H4 (cell line): ENCODE measurements at places on chromosomes 6 and 20. TPM values are rescaled to one million over a fixed set of nuclear protein-coding genes. Genes with fewer than 3 reads are reported as not detected.
A peak's percentile ranks its signal among the peaks of the same experiment; 100 is the strongest.

- no peak for DNase-seq
Observed at GRCh38 chr6:18352001-18352400, 35.1 kb upstream of the RNF144B start.

The HLA-DRA gene
- total RNA-seq: 0.53 and 3.3 TPM in 2 replicates

- no peak for DNase-seq
Observed at GRCh38 chr6:139475646-139476045, 101.2 kb upstream of the CITED2 start.

DNA sequence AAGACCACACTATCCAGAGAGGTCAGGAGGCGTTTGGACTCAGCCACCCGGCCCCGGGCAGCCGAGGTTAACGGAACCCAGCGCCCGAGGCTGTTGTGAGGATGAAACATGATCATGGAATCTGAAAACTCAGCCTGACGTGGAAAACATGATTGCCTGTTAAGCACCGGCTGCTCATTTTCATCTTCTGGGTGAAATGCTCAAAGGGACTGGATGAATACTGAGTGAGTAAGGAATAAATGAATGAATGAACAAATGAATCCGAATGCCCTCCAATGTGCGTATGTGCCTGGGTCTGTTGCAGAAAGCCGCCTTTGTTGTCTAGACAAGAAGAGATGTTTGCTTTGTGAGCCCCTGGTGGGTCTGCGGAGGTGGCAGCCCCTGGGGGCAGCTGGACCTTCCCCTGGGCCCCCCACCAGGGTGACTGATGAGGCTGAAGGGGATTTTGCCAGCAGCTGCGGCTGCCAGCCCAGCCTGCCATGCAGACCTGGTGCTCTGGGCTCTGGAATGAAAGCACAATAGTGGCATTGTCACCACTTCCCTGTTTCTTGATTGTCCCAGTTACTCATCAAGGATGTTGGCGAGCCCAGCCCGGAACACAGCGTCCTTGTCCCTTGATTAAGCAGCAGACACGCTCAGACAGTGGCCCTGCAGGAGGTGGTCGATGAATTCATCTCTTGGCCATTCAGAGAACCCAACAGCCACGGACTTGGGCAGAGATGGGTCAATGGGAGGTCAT lies 211.1 kb downstream of the ANKRD60 start:
- peak; percentile 77 for DNase-seq

DNA sequence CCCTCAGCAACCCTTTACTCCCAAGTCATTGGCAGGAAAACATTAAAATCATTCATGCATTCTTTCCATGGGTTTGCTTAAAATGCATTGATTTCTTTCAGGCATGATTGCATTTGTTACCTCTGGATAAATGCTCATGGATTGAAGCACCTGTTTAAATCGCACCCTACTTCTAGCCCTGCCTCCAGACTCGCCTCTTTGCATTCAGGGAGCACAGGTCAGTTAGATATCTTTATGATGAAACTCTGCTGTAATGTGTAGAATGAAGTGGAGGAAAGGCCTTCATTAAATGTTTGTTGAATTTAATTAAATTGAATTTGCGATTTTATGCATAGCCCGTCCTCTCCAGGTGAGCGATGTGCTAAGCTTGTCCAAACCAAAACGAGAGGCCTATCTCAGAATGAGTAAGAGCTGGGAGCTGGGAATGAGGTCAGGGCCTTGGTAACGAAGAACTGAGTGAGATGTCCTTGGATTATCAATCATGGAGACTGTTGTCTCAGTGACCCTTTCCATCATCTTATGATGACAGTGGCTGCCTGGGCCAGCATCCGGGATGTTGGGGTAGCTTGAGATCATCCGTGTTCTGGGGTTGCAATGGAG lies 210.1 kb downstream of the SYNDIG1 start:
- DNase-seq: no peak

GRCh38 chr6:136282906-136283305 lies 6.7 kb downstream of the BCLAF1 start:
- DNase-seq: no peak

GRCh38 chr6:143675946-143676345 lies 1.8 kb upstream of the PHACTR2 start:
- DNase-seq: peak; percentile 48

The CTAGE9 gene
- total RNA-seq: not detected in 2 replicates

GRCh38 chr6:17484201-17484849 lies 90.9 kb downstream of the CAP2 start:
- DNase-seq: no peak

- no peak for DNase-seq
Observed at GRCh38 chr6:120260636-120261035, 911.1 kb upstream of the MAN1A1 start.

The FKBP1C gene
- 0.14 and 0.15 TPM in 2 replicates for total RNA-seq

DNA sequence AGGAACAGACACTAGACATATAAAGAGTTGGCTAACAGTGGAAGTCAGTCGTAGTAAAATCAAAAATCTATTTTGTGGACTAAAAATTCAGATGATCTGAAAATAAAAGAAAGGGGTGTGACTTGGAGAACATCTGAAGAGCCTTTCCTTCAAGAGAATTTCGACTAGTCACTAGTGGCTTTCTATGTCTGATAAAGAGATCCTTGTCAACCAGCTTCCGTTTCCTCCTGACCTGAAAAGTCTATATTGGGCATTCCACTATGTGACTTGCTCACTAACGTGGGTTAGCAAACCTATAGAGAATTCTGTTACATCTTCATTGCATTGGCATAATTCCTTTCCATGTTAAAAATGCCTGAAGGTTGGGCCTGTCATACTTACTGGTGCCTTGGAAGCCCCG lies 25.9 kb downstream of the TRAF3IP2 start:
- DNase-seq: no peak

The BPI gene
- total RNA-seq: 0.10 TPM in 1 of 2 replicates, not detected in the other

DNA sequence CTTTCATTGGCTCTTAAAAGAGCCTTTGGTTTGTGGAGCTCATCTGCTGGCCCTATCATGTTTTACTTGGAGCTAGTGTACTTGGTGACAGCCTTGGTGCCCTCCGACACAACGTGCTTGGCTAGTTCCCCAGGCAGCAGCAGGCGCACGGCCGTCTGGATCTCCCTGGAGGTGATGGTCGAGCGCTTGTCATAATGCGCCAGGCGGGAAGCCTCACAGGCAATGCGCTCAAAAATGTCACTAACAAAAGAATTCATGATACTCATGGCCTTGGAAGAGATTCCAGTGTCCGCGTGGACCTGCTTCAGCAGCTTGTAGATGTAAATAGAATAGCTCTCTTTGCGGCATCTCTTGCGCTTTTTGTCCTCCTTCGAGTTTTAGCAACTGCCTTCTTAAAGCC lies 22.8 kb upstream of the SLC17A4 start:
- DNase-seq: no peak

- DNase-seq: no peak
Observed at GRCh38 chr6:109164331-109164730, 69.0 kb downstream of the CEP57L1 start.

GRCh38 chr20:11230999-11231398 lies 557.2 kb upstream of the JAG1 start:
- DNase-seq: no peak

GRCh38 chr20:50043573-50044352 lies 61.0 kb downstream of the SNAI1 start:
- DNase-seq: no peak

GRCh38 chr6:40378071-40378724 lies 209.0 kb downstream of the LRFN2 start:
- no peak for DNase-seq

The OTOR gene
- total RNA-seq: not detected in 2 replicates

- no peak for DNase-seq
Observed at GRCh38 chr6:139311831-139312230, 20.0 kb upstream of the TXLNB start.

GRCh38 chr6:150373260-150373701 lies 4.5 kb downstream of the IYD start:
- no peak for DNase-seq

The MLN gene
- total RNA-seq: not detected in 2 replicates

DNA sequence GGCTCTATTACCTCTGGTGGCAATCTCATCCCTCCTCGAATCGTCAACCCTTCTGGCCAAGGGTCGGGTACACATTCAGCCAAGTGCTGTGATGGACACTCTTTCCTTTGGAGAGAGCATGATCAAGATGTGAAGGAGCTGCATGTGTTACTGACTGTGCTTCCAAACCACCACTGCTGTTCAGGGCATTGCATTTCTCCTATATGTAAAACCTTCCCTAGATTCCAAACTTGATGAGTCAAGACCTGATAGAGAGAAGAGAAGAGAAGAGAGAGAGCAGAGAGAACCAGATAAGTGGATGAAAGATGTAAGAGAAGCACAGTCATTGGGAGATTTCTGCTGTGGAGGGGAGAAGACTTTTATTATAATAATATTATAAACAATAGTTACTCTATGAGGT lies 162.2 kb downstream of the KCNQ5 start:
- DNase-seq: no peak

- no peak for DNase-seq
Observed at GRCh38 chr6:20370393-20370792, 31.3 kb upstream of the E2F3 start.

DNA sequence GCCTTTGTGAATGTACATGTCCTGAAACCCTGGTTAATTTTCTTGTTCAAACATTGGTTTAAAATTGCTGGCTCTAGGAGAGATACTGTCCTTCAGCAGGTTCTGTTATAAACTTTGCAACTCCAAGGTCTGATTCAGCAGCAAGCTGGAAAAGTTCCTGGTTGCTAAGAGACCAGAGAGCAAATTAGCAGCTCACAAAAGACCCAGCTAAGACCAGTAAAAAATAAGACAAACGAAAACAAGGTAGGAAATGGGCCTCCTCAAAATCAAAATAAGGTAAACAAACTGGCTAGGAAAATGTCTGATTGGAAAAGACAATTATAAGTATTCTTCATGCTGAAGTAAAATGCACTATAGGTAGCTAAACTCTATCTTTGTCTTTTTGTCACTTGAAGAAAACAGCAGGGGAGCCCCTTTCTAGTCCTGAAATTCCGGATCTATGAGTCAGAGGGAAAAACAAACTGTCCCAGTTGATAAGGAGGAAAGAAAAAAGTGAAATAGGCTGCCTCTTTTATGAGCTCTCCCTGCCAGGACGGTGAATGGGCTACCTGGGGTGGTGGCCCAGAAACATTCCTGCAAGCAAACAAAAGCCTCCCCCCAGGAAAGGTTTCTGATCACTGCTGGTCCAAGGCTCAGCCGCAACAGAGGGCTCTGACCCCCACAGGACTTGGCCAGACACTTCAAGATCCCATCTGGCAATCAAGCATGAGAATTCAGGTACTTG lies 41.6 kb downstream of the UNC5CL start:
- peak; percentile 71 for DNase-seq

DNA sequence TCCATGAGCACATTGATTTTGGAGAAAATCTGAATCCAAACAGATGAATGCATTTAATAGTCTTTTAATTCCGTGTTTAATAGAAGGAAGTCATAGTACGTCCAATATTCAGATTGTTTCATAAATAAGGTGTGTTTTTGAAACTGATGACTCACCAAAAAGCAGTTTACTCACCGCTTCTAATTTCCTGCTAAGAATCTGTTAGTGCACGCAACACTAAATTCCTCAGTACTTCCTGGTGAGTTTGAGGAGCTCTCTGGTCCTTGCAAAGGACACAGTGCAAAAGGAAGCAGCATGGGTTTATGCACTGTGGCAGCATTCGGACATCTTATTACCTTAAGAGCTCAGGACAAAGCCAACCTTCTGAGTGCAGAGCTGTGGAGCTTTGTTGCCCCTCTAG lies 2.3 kb upstream of the ADGRF1 start:
- DNase-seq: peak; percentile 64

The TCF15 gene
- total RNA-seq: not detected in 2 replicates

The NHSL1 gene
- total RNA-seq: 3.1 and 4.4 TPM in 2 replicates

GRCh38 chr6:116941727-116942126 lies 64.7 kb downstream of the RFX6 start:
- no peak for DNase-seq

GRCh38 chr20:21509597-21510371 lies 4.1 kb downstream of the NKX2-2 start:
- no peak for DNase-seq

DNA sequence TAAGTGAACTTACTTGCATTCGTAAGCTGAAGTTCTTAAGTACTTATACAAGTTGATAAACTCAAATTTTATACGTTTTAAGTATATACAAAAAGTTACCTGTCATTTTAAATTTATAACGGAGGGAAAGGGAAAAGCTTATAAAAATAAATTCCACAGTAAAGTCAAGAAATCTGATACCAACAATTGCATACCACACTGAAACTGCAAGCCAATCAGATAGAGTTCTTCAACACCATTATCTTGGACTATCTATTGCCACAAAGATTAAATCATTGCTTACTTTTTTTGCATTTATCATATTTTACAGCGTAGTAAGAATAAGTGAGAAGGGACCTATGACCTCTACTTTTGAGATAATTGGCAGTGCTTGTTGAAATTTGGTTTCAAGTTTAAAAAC lies 386.7 kb downstream of the TFAP2A start:
- DNase-seq: no peak

GRCh38 chr6:155417454-155417853 lies 38.2 kb downstream of the NOX3 start:
- DNase-seq: no peak

GRCh38 chr20:63325021-63325471 lies 32.1 kb downstream of the COL20A1 start:
- DNase-seq: no peak
